ENCODE measurements at places on chromosomes 5 and 9. TPM values are rescaled to one million over a fixed set of nuclear protein-coding genes. Genes with fewer than 3 reads are reported as not detected.

DNA sequence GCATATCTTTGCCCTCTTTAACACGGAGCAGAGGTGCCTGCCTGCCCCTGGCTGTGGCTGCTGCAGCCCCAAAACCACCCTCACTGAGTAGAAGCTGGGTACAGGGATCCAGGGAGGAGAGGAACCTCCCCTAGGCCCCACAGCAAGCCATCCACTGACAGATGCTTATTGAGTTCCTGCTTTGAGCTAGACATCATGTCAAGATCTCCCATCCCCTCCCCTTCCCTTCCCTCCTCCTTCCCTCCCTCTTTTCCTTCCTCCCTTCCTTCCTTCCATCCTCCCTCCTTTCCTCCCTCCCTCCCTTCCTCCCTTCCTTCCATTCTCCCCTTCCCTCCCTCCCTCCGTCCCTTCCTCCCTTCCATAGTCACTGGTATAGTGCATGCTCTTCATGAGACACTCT, 29.3 kb downstream of the GOLGA2 start:
- H3K27me3 ChIP-seq, result peaks cover 26% of the 10 kb centered on the region
- H3K27ac ChIP-seq, result no peak overlapping the region
- H3K36me3 ChIP-seq, result no peaks in the 10 kb centered on the region

- peaks cover 4% of the 10 kb centered on the region for H3K27me3 ChIP-seq
- H3K4me1 ChIP-seq, result no peaks in the 10 kb centered on the region
- no peaks in the 10 kb centered on the region for H3K36me3 ChIP-seq
- no peak for DNase-seq
- no peak overlapping the region for H3K4me3 ChIP-seq
Measured at GRCh38 chr9:116724123-116724522, 37.0 kb downstream of the TRIM32 start.

- H3K27ac ChIP-seq, result no peak overlapping the region
- H3K4me1 ChIP-seq, result no peaks in the 10 kb centered on the region
- no peak for DNase-seq
Measured at GRCh38 chr5:105392710-105393149, 1830.1 kb upstream of the NUDT12 start.

DNA sequence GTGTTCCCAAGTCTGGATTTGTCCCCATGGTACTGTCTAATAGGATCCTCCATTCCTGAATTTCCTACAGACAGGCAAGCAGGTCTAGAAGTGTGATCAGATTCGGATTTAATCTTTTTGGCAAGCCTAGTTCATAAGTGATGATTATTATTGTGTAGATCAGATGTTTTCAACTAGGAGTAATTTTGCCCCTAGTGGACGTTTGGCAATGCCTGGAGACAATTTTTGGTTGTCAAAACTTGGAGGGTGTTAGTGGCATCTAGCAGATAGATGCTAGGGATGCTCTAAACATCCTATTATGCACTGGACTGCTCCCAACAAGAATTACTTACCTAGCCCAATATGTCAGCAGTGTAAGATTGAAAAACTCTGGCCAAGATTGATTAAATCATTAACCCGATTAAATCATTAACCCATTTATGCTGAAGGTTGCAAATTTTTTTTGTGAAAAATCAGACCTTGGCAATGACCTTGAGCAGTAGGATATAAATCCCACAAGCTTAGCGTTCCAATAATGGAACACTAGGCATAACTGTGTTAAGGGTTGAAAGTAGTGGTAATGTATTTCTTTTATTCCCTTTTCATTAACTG, 28.2 kb downstream of the TCERG1 start:
- H3K36me3 ChIP-seq, result peaks cover 58% of the 10 kb centered on the region
- DNase-seq, result no peak
- no peak overlapping the region for H3K27ac ChIP-seq
- peaks cover 4% of the 10 kb centered on the region for H3K4me1 ChIP-seq
- no peaks in the 10 kb centered on the region for H3K27me3 ChIP-seq

DNA sequence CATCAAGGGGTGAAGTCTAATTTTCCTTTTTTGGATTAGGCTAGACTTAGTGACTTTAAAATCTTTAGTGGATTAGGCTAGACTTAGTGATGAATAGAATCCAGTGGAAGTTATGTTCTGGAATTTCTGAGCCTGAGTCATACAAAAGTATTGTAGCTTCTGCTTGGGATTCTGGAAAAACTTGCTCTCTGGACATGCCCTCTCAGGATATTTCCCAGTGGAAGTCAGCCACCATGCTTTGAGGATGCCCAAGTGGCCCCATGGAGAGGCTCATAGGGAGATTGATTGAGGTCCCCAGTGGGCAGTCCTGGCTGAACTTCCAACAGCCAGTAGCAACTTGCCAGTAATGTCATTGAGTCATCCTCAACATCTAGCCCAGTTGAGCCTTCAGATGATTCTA, 112.4 kb upstream of the PRLR start:
- H3K4me3 ChIP-seq, result no peak overlapping the region
- peaks cover 2% of the 10 kb centered on the region for H3K27me3 ChIP-seq
- DNase-seq, result no peak
- H3K36me3 ChIP-seq, result no peaks in the 10 kb centered on the region
- H3K4me1 ChIP-seq, result no peaks in the 10 kb centered on the region

GRCh38 chr5:112681481-112681908, 56.2 kb upstream of the APC start:
- H3K36me3 ChIP-seq, result no peaks in the 10 kb centered on the region
- no peak overlapping the region for H3K4me3 ChIP-seq
- H3K27me3 ChIP-seq, result peaks cover 34% of the 10 kb centered on the region
- no peak overlapping the region for H3K27ac ChIP-seq

ARSI gene
- not detected for total RNA-seq

C9orf153 gene
- not detected for total RNA-seq
